CD4-positive, alpha-beta T cell treated with Interleukin-4 for 4 hours (primary cell): ENCODE measurements at places on chromosomes 16 and 17.

DNA sequence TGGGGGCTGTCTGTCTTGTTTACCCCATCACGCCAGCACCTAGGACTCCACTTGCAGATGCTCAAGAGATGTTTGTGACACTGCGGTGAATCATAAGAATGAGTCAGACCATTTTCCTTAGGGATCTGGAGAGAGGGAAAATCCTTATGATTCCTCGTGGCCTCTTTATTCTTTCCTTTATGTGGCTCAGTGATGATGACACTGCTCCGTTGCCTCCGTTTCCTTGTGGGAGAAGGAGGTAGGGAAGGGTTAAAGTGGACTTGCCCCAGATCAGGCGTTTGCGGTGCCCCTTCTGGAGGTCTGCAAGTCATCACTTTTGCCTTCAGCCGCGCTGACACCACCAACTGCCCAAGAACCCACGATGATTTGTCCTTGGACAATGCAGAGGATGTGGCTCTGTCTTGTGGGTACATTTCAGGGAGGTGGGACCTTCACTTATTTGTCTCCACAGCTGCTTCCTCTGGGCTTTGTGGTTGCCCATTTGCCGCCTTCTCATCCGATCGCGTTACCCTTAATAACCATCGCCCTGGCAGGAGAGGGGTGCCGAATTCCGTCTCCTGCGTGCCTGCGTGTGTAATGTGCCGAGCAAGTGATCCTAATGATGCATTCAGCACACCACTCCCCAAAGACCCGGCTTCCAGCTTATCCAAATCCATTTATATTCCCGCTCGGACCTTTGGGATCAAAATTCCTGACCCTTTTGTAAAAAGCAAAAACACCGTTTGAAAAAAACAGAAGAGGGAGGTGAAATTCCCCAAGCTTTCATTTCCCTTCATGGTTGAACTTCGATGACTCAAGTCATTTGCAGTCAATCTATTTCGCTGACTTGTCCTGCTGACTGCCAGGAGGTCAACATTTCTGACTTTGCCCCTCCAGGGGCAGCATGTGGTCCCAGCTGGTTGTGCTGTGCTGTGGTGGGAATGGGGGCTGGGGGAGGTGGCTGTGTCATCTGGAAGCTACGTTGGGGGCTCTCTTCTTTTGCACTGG, 87.2 kb upstream of the IRX3 start:
- no peak for DNase-seq

GRCh38 chr17:76599694-76600460, 14.2 kb upstream of the ST6GALNAC2 start:
- DNase-seq, result no peak

DNA sequence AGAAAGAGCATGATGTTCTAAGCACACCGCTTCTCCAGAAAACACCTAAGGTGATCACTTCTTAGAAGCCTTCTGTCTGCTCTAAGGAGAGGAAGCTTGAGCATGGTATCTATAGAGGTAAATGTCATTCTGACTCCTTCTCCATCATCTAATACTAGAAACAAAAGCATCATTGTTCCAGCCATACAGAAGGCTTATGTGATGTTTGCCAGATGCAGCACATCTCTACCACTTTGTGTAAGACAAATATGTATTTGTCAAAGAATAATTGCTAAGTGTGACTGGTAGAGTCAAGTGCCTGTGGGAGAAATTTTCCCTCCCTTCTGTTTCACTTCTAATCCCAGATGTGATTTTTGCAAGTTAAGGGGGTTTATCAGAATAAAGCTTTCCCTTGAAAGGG, 217.1 kb downstream of the HS3ST3A1 start:
- DNase-seq, result no peak

DNA sequence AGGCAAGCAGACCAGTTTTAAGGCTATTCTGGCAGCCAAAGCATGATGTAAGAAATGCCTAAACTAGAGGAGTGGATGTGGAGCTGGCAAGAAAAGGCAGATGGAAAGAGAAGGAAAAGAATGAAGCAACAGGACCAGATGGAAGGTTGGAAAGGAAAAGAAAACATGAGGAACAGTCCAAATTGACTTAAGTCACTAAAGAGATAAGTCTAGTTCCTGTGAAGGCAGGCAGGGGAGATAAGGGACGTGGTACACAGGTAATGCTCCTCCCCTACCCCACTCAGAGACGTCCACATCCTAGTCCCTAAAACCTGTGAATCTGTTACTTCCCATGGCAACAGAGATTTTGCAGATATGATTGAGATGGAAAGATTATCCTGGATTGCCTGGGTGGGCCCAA, 43.5 kb downstream of the TEX2 start:
- no peak for DNase-seq

- DNase-seq, result no peak
These were observed 288 bp upstream of the KRT34 start for GRCh38 chr17:41382394-41382793.

- DNase-seq, result no peak
These were observed 17.2 kb upstream of the FOXF1 start for GRCh38 chr16:86492961-86493629.

- DNase-seq, result no peak
These were observed 39.5 kb downstream of the RCVRN start for GRCh38 chr17:9865586-9865985.
